ENCODE measurements at places on chromosomes 6 and 20.

- no peak for DNase-seq
Observed at GRCh38 chr20:1929460-1929859, 34.3 kb downstream of the SIRPA start.

DNA sequence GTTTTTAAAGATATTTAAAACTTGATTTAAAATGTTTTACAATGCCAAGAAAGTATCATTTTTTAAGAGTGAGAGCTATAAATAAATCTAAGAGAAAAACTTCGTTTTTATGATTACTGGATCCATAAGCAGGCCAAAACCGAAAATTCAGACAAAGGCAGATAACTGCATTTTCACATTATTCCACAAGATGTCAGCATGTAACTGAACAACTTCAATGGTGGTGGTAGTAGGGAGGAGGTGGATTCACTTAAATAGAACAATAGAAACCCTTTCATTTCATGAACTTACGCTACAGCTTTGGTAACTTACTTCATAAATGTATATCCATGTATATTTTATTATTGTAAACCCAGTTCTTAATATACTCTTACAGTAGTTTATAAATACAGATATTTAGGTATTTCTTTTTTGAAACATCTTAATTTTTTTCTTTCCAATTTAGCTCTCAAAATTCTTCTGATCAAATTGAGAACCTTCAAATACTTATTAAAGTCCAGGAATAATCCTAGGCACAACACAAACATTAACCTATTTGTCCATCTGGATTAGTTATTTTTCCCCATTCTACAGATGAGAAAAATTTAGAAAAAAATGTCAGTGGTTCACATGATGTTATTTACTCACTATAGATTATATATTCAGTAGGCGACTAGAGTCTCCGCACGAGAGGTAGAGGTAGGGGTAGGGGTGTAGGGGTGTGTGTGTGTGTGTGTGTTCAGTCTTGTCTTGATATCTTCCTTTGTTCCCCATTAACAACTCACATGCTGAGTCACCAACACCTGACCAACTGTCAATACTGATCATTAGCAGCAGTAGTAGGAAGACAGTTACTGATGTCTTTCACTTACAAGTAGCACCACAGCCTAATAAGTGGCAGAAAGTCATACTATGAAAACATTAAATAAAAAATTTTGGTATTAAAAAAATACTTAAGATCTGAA, 111.5 kb downstream of the ARHGAP18 start:
- peak; percentile 51 for DNase-seq

DNA sequence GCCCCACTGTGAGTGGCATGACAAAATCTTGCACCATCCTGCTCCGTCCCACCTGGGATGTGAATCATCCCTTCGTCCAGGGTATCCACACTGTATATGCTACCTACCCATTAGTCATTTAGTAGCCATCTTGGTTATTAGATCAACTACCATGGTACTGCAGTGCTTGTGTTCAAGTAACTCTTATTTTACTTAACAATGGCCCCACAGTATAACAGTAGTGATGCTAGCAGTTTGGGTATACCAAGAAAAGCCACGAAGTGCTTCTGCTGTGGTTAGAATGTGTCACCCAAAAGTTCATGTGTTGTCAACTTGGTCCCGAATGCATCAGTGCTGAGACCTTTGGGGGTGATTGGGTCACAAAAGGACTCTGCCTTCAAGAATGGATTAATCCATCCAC, 11.7 kb downstream of the OSER1 start:
- no peak for DNase-seq

GRCh38 chr6:156102129-156102528, 646.5 kb upstream of the NOX3 start:
- DNase-seq, result no peak

GRCh38 chr6:151765444-151765886, 42.0 kb upstream of the ESR1 start:
- peak; percentile 68 for DNase-seq

All from germinal center (tissue), 1 donor.